Esophagus squamous epithelium (tissue), 5 donors: ENCODE measurements at places on chromosomes 11 and 22.

- no peak for DNase-seq
Observed at GRCh38 chr11:92130421-92130831, 94.2 kb upstream of the FAT3 start.

DNA sequence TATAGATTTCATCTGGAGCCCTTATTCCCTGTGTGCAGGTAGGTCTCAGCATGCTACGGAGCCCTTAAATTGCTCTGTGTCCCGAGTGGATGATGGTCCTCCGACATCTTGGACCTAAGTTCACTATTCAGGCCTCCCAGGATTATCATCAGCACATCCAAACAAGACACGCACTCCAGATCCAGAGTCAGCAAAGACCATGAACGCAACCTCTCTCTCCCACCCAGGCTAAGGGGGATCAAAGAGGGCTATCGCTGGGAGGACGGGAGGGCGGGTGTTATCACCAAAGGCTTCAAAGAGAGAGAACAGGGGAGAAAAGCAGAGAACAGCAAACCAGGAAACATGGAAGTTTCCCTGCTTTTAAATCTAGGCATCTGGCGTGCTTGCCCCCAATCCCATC lies 659.4 kb downstream of the TBC1D22A start:
- no peak for DNase-seq

- DNase-seq, result no peak
Observed at GRCh38 chr11:94472916-94473799, 20.5 kb downstream of the MRE11 start.

DNA sequence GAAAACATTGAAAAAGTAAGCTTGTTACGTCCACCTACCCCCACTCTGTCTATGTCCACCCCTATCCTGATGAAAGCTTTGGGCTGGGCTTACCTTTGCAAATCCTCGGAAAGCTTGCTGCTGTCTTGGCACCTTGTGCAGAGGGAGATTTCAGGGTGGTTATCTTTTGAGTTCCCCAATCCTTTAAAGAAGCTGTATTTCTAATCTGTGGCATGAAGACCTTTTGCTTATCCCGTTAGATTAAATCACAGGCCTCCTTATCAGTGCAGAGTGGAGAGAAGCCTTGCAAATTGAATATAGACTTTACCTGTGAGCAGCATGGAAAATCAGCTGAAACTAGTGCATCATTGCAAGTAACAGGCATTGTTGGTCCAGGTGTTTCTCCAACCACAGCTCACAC lies 580.6 kb upstream of the ANO5 start:
- DNase-seq, result no peak

GRCh38 chr11:73528483-73529203 lies 69.3 kb downstream of the FAM168A start:
- no peak for DNase-seq

DNA sequence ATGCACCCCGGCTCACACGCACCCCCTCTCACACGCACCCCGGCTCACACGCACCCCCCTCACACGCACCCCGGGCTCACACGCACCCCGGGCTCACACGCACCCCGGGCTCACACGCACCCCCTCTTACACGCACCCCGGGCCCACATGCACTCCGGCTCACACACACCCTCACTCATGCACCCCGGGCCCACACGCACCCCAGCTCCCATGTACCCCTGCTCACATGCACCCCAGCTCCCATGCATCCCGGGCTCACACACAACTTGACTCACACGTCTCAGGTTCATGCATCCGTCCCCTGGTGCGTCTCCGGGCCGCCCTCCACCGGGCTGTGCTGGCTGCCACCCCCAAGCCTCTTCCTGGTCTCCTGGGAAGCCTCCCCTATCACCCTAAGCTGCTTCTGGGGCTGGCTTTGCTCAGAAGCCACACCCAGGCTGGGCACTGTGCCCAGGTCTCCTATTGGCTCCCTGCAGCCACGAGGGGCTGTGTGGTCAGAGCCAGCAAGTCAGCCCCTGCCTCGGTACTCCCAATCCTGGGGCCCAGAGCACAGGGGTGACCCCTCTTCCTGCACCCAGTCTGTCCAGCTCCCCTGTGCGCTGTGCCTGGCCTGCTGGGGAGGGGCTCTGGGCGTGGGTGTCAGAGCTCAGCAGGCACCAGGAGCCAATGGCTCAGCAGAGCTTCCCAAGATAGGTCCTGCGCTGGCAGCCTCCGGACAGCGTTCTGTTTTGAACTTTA lies 16.9 kb downstream of the TSPAN4 start:
- no peak for DNase-seq

DNA sequence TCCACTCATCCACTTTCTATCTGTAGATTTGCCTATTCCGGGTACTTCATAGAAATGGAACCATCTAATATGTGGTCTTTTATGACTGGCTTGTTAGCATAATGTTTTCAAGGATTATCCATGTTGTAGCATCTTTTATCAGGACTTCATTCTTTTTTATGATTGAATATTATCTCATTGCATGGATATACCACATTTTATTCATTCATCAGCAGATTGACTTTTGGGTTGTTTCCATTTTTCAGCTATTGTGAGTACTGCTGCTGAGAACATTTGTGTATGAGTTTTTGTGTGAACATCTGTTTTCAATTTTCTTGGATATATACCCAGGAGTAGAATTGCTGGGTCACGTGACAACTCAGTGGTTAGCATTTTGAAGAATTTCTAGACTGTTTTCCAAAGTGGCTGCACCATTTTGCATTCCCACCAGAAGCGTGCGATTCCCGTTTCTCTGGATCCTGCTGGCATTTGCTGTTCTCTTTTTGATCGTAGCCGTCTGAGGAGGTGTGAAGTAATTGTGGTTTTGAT lies 8.9 kb downstream of the DERL3 start:
- DNase-seq, result no peak

GRCh38 chr11:44855493-44855849 lies 95.2 kb downstream of the TP53I11 start:
- no peak for DNase-seq
